ENCODE measurements at places on chromosomes 13 and 19.

GRCh38 chr13:22227895-22228294 is 557.0 kb downstream of the FGF9 start:
- DNase-seq: no peak

DNA sequence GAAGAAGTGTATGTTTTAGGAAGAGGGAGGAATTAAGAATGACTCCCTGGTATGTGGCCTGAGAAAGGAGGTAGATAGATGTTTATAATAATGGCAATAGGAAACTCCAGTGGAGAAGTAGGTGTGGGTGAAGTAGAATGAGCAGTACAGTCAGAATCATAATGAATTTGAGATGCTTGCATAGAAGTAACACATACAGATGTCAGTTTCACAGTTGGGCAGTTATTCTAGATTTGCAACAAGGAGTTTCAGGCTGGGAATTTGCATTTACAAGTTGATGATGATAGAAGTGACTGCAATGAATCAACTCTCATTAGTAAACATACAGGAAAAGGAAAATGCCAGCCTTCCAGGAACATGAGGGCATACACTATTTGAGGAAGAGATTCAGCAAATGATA is 149.0 kb downstream of the SLITRK1 start:
- DNase-seq: no peak

DNA sequence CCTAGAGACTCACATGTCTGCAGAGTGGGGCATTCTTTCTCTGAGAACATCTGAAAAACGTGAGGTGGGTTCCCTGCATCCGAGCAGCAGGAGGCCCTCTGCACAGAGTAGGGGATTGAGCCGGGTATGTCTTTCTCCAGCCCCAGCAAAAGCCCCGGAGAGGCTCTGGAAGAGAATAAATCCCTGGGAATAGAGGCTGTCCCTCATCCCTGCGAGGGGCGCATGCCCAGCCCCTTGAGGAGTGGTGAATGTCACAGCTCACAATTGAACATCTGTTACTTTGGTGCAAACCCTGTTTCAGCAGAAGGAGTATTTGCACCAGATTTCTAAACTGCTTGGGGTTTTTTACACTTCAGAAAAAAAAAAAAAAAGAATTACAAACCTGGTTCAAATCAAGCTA is 164.6 kb downstream of the FGF14 start:
- DNase-seq: no peak

DNA sequence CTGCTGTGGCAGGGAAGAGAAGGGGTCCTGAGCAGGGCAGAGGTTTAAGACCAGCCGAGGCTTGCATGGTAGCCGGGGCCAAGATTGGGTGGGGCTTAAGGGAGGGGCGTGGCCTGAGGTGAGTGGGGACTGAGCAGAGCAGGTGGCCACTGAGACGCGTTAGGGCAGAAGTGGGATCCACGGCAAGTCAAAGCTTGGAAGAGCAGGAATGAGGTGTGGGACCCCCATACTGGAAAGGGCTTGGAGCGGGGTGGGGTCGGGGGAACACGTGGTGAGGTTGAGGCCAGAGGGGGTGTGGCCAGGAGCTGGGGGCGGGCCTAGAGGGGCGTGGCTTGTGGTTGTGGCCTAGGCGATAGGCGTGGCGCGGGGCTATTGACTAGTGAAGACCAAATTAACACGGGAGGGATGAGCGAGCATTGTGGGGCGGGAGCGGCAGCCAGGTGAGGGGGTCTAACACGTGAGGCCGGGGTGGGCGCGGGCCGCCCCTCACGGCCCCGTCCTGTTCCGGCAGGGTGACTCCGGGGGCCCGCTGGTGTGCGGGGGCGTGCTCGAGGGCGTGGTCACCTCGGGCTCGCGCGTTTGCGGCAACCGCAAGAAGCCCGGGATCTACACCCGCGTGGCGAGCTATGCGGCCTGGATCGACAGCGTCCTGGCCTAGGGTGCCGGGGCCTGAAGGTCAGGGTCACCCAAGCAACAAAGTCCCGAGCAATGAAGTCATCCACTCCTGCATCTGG is 3.3 kb downstream of the CFD start:
- DNase-seq: no peak

- no peak for DNase-seq
These were observed 3.0 kb downstream of the APC2 start for GRCh38 chr19:1452802-1453524.

- no peak for DNase-seq
These were observed 2.1 kb upstream of the FBXO17 start for GRCh38 chr19:38977445-38978325.

GRCh38 chr19:48964205-48965039 is 687 bp upstream of the FTL start:
- no peak for DNase-seq

DNA sequence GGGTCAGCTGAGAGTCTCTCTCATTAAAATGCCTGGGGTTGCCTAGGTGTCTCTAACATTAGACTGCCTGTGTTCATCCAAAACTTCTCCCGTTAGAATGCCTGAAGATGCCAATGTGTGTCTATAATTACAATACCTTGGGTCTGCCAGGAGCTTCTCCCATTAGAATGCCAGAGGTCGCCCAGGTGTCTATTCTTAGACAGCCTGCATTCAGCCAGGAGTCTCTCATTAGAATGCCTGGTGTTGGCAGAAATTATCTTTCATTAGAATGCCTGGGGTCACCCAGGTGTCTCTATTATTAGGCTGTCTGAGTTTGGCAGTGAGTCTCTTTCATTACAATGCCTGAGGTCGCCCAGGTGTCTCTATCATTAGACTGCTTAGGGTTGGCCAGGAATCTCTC is 1560.2 kb downstream of the UQCRFS1 start:
- no peak for DNase-seq

DNA sequence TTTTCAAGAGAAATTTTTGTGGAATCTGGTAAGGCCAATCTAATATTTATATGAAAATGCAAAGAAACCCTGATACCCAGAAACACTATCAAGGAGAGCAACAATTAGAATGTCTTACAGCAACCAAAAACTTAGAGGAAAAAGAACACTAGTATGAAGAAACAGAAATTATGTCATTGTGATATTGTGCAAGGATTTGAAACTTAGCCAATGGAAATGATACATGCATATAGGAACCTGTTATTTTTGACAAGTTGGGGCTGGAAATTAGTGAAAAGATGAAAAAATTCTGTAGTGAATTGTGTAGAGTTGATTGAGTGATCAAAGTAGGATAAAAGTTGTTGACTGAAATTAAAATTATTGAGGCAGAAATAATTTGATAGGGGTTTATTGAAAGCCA is 792.6 kb upstream of the SLITRK6 start:
- DNase-seq: no peak

DNA sequence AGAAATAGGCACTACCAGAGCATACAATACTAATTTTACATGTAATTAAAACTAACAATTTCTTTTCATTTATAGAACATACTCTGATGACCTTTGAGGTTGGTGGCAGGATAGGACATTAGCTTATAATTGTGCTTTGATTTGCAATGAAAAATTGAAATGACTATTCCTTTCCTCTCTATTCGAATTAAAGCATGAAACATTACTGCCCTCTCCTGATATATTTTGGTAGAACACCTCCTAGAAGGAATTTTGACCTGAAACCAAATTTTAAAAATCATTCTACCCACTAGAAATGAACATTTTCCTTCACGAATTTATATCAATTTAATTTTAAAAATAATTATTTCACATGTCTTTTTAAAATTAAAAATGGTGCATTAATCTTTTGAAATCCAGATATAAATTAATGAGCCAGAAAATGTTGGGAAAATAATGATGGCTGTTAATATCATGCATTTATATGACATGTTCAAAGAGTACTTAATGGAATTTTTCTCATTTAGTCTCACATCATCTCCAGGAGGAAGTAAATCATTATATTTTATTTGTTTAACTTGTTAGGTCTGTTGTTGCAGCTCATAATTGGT is 556.3 kb upstream of the ARGLU1 start:
- DNase-seq: no peak

GRCh38 chr19:39481676-39482075 is 1.0 kb downstream of the TIMM50 start:
- no peak for DNase-seq

- DNase-seq: no peak
These were observed 269.9 kb downstream of the DACH1 start for GRCh38 chr13:71597150-71597549.

- DNase-seq: peak; percentile 2
These were observed 4.6 kb upstream of the ZNF845 start for GRCh38 chr19:53328967-53329366.

- no peak for DNase-seq
These were observed 183.9 kb downstream of the DCLK1 start for GRCh38 chr13:35947315-35947714.

DNA sequence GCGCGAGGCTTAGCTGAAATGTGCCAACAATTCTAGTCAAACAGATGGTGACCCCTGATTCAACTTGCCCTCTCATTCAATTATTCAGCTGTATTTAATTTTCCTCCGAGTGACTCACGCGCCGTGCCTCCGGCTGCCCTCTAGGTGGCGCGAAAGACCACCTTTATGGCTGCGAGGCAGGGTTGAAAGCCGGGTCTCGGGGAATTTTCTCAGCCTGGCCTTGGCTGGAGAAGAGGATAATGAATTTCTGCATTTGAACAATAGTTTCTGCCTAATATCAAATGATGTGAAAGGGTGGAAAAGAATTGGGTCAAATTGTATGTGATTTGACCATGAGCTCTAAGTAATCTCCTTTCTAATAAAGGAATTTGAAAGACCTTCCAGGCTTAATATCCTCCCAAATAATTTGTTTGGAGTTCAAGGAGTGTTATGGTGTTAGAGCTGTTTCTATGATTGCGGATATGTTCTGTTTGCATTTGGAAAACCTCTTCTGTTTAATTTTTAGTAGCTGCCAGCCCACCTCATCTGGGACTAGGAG is 310.9 kb downstream of the ZNF536 start:
- DNase-seq: peak; percentile 47

GRCh38 chr13:59681636-59682311 is 482.0 kb downstream of the DIAPH3 start:
- no peak for DNase-seq

DNA sequence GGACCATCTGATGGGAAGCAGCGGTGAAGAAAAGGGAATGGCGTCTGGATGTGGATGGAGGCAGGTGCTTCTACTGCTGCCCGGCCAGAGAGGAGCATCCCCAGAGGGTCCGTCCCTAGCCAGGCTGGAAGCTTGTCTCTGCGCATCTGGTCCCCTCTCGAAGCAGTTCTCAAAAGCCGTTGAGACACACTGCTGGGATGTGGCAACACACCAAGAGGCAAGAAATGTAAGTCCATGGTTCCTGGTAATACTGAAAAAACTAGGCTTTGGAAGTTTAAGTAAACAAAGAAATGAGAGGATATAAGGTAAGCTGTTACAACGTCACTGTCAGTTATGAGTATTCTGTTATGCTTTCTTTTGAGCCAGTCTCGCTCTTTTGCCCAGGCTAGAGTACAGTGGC is 15.1 kb upstream of the FFAR2 start:
- no peak for DNase-seq

DNA sequence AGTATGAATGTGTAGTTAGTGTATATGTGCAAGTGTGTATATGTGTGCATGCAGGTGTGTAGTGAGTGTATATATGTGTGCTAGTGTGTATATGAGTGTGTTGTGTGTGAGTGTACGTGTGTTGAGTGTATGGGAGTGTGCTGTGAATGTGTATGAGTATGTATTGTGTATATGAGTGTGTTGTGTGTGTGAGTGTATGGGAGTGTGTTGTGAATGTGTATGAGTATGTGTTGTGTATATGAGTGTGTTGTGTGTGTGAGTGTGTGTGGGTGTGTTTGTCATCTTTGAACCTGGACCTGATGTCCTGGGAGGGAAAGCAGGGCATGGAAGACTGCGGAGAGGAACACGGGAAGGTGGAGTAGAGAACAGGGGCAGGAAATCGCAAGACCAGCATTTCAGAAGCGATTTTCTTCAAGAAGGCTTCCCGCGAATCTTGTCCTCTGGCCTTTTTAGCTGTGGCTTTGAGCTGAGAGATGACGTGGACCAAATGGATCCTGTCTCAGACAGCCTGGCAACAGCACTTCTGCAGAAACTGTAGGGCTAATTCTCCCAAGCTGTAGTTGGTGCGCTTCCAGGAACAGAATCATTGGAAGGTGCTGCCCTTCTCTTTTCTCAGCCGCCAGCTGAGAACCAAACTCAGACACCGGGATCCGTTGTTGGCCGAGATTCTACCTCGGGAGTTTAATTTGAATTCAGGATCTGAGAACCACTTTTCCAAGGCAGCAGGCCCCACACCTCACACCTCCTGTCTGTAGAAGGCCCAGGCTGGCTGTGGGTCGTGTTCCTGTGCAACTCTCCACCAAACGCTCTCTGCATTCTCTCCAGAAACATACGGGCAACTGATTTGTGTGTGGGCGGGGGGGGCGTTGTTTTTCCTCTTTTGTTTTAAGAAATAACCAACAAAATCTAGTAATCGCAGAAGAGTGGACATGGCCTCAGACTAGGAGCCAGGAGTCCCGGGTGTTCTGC is 94.7 kb upstream of the RAP2A start:
- peak; percentile 87 for DNase-seq

DNA sequence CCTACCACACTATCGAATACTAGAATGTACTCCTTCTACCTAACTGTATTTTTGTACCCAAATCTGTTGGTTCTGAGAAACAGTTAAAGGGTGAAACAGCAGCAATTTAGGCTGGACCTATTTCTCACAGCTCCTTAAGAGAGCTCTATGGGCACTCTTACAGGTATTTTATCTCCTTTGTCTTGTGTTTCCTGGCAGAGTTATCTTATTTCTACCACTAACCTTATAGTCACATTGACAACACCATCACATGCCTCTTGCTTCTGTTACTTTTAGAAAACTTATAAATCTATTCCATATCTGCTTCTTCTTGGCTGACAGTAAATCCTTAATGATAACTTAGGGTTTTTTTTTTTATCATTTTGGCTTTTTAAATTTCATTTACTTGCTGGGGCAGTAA is 130.7 kb downstream of the MYO16 start:
- no peak for DNase-seq
